ENCODE measurements at places on chromosomes 11 and 22.

- DNase-seq = no peak
Measured at GRCh38 chr11:27118949-27119348, 78.3 kb downstream of the BBOX1 start.

DNA sequence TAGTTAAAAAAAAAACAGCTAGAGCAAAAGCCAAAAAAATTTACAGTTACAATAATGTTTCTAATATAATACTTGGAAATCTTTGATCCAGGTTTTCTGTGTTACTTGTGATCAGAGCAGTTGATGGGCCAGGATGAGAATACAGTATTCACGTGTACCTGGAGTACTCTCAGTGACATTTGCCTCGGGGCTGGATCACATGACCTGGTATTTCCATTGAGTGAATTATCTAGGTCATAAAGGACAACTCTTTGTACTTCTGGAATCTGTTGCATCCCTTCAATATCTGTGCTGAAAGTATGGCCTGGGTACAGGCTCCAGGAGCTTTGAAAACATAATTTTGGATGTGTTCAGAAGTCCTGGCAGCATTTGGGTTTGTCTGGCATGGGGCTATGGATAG is 93.5 kb downstream of the GRAMD1B start:
- DNase-seq = no peak

DNA sequence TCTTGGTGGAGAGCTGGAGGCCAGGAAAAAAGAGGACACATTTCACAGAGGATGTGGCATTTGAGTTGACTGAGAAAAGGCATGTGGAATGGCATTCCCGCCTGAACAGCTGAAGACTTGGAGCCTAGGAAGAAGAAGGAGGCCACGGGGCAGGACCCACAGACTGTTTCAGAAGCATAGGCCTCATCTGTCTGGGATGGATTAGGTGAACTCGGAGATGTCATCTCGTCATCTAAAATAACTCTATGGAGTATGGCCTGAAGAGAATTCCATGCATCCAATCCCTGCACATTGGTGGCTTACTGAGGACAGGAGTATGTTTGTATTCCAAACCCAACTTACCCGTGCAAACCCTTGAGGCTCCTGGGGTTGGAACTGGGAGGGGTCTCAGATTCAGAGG is 16.4 kb downstream of the SPATA19 start:
- DNase-seq = no peak

- DNase-seq = no peak
Measured at GRCh38 chr11:14546672-14547071, 26.5 kb upstream of the PSMA1 start.

All from AG08396 (cell line).